ENCODE measurements at places on chromosomes 12 and 14.

- DNase-seq, result no peak
Observed at GRCh38 chr14:92960706-92961566, 38.0 kb downstream of the CHGA start.

- no peak for DNase-seq
Observed at GRCh38 chr12:9740106-9740750, 7.3 kb upstream of the CLECL1 start.

GRCh38 chr12:108311605-108312004, 27.5 kb downstream of the CMKLR1 start:
- DNase-seq, result no peak

GRCh38 chr12:109310247-109311125, 1.4 kb upstream of the FOXN4 start:
- no peak for DNase-seq

- DNase-seq, result no peak
Observed at GRCh38 chr12:68446901-68447796, 115.0 kb upstream of the MDM1 start.

- DNase-seq, result no peak
Observed at GRCh38 chr12:587132-588023, 75.9 kb downstream of the NINJ2 start.

GRCh38 chr12:57118711-57119271, 7.6 kb upstream of the STAT6 start:
- no peak for DNase-seq

DNA sequence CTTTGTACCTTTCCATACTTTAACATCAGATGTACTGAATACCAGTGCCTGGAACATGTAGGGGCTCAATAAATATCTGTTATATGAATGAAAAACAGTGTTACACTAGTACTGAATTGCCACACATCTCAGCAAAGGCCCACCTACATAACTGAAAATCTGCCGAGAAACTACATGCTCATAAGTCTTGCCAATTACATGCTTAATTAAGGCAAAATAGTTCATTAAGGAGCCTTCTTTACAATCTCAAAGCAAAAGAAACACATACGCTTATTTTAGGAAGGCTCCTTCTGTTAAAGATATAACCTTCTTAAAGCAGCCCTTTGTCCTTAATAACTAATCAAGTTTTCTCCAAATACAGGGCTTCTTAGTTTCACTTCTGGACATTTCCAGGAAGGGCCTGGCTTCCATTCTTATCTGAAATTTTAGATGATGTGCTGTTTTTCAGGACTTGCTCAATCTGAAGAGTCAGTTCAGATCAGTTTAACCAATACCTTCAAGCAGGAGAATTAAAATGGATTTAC, 11.5 kb downstream of the LIMA1 start:
- no peak for DNase-seq

- no peak for DNase-seq
Observed at GRCh38 chr14:93331002-93331727, 1.7 kb downstream of the BTBD7 start.

DNA sequence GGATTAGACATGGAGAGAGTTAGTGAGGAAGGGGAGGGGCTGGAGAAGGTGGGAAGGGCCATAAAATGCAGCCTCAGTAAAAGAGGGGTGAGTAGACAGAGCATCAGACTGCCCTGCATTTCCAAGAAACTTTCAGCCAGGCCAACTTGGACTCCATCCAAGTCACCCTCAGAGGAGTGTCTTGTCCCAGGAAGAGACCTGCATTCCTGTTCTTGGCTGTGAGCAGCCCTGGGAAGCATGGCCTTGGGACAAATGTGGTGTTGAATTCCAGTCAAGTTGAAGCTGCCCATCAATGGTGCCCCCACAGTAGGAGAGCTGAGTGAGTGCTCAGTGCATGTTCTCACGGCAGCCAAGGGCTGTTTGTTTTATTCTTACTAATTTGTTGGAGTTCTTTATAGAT, 35.0 kb upstream of the TUNAR start:
- no peak for DNase-seq

GRCh38 chr12:11826574-11826973, 177.1 kb downstream of the ETV6 start:
- no peak for DNase-seq

- DNase-seq, result no peak
Observed at GRCh38 chr14:77511486-77512162, 13.0 kb upstream of the ISM2 start.

GRCh38 chr12:5921027-5921909, 23.8 kb downstream of the ANO2 start:
- no peak for DNase-seq

DNA sequence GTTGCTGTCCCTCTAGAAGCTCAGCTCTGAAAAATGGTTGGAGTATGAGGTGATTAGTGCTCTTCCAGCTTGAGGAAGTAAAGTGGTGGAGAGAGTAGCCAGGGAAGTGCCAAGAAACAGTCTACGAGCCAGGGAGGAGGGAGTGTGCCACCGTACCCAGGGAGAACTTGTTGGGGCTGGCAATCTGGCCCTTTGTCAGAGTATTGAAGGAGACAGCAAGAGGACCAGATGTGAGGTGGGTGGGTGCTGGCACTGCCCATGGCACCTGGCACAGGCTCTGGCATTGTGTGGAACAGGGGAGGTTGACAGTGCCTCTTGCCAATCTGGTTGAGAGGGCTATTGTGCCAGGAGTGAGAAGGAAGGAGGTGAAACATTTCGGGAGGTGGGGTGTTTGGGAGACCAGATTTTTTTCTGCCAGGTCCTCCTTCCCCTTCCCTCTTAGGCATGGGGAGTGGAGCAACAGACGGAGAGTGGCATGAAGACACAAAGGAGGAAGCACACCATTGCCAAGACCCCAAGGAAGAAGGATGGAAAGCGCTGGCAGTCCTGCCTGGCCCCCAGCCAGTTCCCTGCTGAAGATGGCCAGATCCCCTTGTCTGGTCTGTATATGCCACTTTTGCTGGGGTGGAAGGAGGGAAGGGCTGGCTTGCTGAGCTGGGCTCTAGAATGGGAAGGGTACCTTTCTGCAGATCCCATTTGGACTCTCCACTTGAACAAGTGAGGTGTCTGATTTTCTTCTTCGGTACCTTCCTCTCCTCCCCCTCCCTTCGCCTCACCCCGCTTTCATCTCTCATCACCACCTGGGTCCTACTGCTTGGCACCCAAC, 37.5 kb downstream of the ZFHX2 start:
- DNase-seq, result no peak
